ENCODE measurements at places on chromosomes 11 and 22.

DNA sequence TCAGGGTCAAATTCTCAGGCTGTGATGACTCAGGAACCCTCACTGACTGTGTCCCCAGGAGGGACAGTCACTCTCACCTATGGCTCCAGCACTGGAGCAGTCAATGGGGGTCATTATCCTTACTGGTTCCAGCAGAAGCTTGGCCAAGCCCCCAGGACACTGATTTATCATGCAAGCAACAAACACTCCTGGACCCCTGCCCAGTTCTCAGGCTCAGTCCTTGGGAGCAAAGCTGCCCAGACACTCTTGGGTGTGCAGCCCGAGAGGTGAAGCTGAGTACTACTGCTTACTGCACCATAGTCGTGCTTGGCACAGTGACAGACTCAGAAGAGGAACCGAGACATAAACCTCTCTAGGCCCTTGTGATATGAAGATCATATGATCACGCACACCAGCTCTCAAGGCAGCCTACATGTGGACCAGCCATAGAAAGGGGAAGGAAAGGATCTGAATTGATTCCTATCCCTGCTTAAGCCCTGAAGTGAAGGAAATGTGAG, 58.2 kb downstream of the ZNF280B start:
- no peak for DNase-seq

DNA sequence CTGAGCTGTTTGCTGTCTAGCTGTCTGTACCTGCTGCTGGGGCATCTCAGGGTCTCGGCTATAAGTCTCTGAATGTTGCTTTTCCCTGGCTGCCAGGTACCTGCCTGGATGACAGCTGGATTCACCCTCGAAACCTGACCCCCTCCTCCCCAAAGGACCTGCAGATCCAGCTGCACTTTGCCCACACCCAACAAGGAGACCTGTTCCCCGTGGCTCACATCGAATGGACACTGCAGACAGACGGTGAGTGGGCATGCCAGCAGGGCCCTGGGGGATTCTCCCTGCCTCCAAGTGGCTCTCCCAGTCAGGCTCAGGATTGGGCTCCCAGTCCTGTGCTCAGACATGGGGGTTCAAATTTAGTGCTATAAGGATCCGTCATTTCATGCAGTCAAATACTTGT, 12.9 kb downstream of the IL17RA start:
- DNase-seq = no peak

DNA sequence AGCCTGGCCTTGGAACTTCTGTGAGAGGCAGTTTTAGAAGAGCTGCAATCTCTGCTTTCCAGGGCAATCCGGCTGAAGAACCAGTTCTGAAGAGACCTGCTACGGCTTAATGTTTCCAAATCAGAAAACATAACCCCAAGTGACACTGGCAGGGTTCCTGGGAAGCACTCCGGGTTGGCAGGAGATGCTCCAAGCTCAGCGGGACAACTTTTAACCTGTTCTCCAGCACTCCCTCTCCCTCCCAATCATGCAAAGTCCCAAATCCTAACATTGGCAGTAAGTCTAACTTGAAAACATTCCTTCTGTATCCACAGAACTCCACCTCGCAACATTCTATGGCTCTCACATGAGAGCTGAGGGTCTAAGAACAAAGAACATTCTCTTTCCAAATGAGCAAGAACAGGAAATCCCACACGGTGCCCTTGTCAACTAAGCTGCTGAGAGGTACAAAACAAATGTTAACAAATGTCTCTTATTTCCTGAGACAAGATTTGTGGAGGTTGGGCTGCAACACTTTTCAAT, 48.5 kb upstream of the MN1 start:
- DNase-seq = no peak

DNA sequence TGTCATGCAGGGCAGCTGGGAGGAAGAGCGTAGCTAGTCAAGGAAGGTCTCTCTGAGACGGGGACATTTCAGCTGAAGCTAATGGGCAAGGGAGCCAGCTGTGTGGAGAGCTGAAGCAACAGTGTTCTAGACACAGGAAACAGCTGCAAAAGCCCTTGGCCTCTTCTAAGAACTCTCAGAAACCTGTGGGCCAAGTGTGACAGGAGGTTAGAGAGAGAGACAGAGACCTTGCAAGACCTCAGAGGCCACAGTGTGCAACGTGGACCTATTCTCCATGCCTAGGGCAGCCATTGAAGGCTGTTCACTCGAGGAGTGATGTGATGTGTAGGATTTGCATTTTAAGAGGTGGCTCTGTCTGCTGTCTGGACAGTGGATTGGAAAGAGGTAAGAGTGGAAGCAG, 48.7 kb upstream of the TNRC6B start:
- DNase-seq = no peak

- no peak for DNase-seq
Observed at GRCh38 chr11:126335463-126335760, 20.1 kb upstream of the ST3GAL4 start.

GRCh38 chr11:45347348-45348082, 61.4 kb upstream of the SYT13 start:
- DNase-seq = no peak

DNA sequence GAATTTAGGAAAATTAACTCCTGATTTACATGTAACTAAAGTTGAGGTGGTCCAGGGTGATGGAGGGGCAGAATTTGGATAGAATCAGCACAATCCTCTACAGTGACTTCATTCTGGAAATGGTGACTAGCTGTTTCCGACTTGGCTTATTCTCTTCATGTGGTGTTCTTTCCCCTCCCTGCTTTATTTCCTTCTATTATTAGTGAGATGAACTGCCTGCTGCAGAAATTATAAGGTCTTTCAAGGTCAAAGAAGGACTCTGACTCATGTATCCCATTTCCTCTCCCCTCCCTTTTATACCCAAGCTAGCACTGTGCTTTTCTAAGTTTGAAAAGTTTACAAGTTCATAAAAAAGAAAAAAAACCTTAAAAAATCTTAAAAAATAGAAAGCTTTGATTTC, 12.2 kb upstream of the MRPL17 start:
- DNase-seq = no peak

DNA sequence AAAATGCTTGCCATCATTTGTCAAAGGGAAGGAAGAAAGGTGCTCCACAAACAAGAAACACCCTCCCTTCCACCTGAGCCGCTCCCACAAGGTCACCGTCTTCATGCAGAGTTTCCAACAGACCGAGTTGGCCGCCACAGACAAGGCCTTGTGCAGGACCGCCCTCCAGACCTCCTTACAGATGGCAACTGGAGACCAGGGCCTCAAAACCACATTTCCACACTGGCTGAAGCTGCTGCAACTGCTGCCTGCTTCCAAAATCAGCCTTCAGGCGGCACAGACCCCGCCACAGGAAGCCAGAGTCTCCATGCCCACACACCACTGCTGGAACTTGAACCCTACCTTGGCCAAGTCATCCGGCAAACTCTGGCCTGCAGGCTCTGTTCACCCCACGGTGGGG, 6.3 kb downstream of the DEAF1 start:
- DNase-seq = no peak

- no peak for DNase-seq
Observed at GRCh38 chr11:65417702-65418430, 4.7 kb upstream of the NEAT1 start.

GRCh38 chr11:19903620-19904069, 191.0 kb downstream of the NAV2 start:
- no peak for DNase-seq

- no peak for DNase-seq
Observed at GRCh38 chr11:111308140-111308539, 9.8 kb downstream of the POU2AF3 start.

- DNase-seq = no peak
Observed at GRCh38 chr22:30655532-30655931, 12.1 kb downstream of the DUSP18 start.

- no peak for DNase-seq
Observed at GRCh38 chr11:130478881-130479280, 30.4 kb downstream of the ADAMTS15 start.

- DNase-seq = no peak
Observed at GRCh38 chr11:623349-623869, 1.3 kb downstream of the CDHR5 start.

- no peak for DNase-seq
Observed at GRCh38 chr11:99979042-99979441, 708.0 kb upstream of the ARHGAP42 start.

GRCh38 chr11:5712507-5712906, 22.9 kb downstream of the TRIM22 start:
- DNase-seq = no peak

GRCh38 chr11:76844511-76844910, 16.2 kb upstream of the ACER3 start:
- no peak for DNase-seq

- no peak for DNase-seq
Observed at GRCh38 chr11:75589933-75590332, 27.9 kb downstream of the SERPINH1 start.

DNA sequence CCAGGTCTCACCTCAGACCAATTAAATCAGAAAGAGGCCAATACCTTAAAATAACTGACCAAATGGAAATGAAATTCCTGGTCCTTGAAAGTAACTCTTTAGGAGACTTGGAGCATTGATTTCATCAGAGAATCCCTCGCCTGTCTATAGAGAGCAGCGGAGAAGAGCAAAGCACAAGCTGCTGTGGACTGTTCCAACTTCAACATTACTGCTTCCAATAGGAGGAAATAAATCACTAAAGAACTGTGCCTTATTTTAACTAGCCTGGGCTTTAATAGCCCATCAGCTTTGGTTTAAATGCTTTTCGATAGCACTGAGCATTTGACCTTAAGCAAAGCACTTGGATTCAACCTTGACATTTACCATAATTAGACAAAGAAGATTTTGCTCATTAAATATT, 32.0 kb upstream of the FJX1 start:
- DNase-seq = no peak

DNA sequence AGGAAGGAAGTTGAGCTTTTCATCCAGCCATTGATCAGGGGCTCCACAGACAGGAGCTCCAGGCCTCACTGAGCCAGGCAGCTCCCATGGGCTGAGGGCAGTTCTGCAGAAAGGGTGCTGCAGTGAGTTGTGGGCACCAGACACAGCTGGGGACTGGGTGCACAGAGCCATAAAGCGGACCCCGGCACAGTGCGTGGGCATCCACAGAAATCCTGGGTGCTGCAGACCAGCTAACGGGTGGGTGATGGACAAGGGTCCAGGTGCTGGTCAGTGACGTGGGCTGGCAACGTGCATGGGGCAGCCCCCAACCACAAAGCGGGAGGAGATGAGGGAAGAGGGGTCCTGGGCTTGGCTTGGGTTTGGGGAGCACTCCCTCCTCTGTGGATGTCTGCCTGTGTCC, 19.4 kb upstream of the GAL start:
- no peak for DNase-seq

DNA sequence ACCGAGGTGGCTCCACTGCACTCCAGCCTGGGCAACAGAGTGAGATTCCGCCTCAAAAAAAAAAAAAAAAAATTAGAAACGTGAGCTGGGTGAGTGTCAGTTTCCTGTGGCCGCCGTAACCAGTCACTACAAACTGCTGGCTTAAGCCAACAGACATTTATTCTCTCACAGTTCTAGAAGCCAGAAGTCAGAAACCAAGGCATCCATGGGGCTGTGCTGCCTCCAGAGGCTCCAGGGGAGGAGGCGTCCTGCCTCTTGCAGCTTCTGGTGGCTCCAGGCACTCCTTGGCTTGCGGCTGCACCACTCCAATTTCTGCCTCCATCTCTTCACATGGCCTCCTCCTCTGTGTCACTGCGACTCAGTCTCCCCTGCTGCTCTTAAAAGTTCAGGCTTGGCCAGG, 11.1 kb upstream of the KIAA0930 start:
- DNase-seq = no peak

- no peak for DNase-seq
Observed at GRCh38 chr22:36912694-36913426, 568 bp upstream of the CSF2RB start.

DNA sequence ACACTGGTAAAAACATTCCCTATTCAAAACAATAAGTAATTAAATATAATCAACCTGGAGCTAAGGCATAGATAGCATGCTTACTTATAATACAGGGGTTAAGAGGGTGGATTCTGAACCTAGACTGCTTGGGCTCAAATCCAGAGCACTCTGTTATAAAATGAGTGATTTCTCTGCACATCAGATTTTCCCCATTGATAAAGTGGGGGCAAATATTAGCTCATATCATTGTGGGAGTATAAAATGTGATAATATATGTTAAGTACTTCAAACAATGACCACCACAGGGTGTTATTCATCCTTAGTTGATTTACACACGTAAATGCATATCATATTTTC, 139.4 kb downstream of the LUZP2 start:
- DNase-seq = no peak

DNA sequence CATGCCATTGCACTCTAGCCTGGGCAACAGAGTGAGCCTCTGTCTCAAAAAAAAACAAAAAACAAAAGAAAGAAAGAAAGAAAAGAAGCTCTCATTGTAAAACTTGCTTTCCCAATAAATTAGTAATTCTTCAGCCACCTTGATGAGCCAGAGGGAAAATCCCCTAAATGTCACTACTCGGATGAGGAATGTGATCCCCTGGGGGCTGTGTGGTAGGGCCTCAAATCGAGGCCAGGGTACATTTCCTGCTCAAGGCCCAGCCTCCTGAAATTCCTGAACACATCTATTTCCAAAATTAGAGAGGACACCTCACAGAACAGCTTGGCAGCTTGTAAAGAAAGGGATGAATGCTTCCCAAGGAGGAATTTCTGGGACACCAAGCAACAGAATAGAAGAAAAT, 147.1 kb upstream of the SESN3 start:
- DNase-seq = no peak

- no peak for DNase-seq
Observed at GRCh38 chr11:104279587-104279986, 115.6 kb upstream of the PDGFD start.

DNA sequence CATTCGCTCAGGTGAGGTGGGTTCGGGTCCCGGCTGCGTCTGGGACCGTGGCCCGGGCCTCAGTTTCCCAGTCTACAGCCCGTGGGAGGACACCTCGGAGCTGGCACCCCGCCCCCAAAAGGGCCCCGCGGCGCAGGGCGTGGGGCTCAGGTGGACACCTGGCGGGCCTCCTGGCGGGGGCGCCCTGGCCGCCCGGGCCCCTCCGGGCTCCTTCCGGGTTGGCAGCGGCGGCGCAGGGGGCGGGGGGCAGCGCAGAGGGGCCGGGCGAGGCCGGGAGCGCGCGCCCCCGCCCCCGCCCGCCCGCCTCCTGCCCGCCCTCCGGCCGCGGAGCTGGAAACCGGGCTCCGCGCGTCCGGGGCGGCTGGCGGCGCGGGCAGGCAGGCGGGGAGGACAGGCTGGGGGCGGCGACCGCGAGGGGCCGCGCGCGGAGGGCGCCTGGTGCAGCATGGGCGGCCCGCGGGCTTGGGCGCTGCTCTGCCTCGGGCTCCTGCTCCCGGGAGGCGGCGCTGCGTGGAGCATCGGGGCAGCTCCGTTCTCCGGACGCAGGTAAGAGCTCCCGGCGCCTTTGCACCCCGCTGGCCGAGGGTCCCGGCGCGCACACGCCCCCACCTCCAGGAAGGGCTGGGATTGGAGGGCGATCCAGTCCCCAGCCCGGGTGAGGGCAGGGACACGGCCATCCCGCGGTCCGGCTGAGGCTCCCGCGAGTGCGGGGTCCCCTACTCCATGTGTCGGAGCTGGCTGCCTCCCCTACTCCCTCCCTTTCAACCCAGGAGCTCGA, at the start of gene EMID1:
Gene EMID1 (plus strand): TSS at position 303 of the 778 bp plus-strand sequence. CDS start 143 bp downstream, at position 446.
- DNase-seq = no peak

DNA sequence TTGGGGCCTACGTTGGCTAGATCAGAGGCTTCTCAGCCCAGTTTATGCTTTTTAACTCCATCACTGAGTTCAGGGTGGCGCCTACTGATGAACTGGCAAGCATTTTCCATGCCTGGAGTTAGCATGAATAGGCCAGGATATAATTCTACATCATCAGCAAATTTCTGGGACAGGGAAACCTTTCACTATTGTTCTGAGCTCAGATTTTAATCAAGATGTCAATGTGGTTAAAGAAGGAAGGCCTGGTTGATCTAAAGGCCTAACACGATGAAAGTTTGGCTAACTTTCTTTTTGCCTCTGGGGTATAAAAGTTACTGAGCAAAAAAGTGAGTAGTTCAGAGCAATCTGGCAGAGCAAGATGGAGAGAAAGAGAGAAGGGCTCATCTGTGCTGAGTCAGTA, 21.7 kb upstream of the IFITM3 start:
- DNase-seq = no peak
